ENCODE measurements at places on chromosomes 13 and 19.

GRCh38 chr19:342801-343421, 1.7 kb downstream of the MIER2 start:
- no peak for DNase-seq

- no peak for DNase-seq
Observed at GRCh38 chr19:47540748-47541147, 25.9 kb upstream of the NAPA start.

GRCh38 chr19:6801485-6802086, 29.1 kb downstream of the VAV1 start:
- DNase-seq: peak; percentile 67

DNA sequence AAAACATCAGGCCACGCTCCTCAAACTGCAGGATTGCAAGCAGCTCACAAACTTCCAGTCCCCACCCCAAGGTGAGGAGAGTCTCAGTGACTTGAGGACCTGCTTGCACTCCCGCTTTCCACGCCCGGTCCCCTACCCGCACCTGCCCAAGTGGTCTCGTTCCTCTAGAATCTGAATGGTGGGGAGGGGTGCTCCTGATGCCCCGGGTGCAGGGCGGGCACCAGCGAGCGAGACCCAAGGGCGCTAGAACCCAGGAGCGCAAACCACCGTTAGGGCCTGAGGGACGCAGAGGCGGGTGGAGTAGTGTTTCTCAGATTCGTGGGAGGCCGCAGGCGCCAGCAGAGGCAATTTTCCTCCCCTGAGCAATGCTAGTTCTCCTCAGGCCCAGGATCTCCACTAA, 40.3 kb downstream of the SOX1 start:
- DNase-seq: no peak

DNA sequence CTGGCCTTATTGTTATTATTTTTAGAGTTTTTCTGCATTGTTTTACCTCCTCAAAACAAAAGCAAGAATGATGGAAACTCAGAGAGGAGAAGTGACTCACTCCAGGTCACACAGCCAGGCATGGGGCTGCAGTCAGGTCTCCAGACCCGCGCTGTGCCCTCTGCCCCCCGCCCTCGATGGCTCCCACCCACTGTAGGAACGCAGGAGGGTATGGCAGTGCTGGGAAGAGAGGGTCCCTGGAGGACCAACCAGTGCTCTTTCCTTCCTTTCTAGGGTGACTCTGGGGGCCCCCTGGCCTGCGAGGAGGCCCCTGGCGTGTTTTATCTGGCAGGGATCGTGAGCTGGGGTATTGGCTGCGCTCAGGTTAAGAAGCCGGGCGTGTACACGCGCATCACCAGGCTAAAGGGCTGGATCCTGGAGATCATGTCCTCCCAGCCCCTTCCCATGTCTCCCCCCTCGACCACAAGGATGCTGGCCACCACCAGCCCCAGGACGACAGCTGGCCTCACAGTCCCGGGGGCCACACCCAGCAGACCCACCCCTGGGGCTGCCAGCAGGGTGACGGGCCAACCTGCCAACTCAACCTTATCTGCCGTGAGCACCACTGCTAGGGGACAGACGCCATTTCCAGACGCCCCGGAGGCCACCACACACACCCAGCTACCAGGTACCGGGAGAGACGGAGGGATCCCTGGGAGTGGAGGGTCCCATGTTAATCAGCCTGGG, 5.6 kb downstream of the TIMM13 start:
- DNase-seq: no peak

GRCh38 chr13:100140441-100140840, 51.5 kb downstream of the PCCA start:
- no peak for DNase-seq

GRCh38 chr13:50074843-50075242, 59.6 kb downstream of the KCNRG start:
- DNase-seq: no peak

GRCh38 chr19:2149980-2150793, 1.2 kb downstream of the AP3D1 start:
- no peak for DNase-seq

DNA sequence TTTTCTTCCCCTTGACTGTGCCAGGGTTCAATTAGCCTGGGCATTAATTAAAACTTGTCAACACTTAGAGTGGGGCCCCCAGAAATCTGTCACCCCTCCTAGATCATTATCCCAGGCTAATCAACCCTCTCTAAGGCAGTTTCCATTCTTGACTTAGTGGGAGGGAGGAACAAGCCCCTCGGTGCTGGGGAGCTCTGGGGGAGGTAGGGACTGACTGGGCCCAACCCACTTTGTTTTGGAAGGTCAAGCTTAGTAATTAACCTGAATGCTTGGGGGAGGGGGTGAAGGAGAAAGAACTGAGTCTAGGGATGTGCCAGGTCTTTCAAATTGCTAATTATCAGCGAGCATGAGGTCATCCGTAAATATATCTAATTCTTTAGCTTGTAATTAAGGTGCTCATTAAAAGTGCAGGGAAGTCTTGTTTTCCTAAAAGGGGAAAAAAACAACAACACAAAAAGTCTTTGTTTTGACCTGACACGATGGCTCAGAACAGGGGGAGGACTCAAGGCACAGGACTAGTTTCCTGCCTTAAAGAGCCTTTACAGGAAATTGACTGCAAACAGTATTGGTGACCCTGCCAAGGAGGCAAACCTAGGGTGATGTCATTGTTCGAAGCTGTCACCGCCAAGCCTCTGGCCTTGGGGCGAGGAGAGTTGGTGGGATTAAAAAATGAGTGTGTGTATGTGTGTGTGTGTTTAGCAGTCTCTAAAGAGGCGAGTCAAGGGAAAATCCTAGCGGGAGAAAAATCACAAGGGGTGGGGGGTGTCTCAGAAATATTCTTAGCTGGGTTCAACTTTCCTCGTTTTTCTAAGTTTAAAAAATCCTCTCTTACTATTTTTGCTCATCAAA, 19.4 kb downstream of the ACTN4 start:
- DNase-seq: no peak

- no peak for DNase-seq
Observed at GRCh38 chr13:25702386-25702785, 330.6 kb downstream of the ATP8A2 start.

DNA sequence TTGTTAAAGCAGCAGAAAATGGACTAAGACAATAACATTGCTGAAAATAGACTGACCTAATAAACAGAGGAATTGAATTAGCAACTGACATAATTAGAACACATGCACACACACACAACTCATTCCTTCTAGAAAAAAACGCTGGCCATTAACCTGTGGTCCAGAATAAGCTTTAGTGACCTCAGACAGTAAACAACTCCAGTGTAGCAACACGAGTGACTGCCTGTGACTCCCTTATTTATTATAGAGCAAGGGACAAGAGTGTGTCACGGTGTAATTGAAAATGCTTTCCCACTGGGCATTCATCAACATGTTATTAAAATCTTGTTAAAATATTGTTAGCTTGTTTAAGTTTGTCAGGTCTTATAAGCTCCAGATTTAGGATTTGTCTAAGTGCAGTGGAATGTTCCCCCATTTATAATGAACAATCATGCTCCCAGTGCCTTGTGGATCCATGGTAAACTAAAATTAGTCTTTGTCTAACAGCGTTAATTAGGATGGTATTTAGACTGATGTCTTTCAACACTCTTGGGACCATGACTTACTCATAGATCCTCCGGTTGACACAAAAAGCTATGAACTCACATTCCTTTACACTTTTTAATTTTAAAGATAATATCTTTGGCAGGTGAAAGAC, 111.7 kb upstream of the IRS2 start:
- DNase-seq: no peak

DNA sequence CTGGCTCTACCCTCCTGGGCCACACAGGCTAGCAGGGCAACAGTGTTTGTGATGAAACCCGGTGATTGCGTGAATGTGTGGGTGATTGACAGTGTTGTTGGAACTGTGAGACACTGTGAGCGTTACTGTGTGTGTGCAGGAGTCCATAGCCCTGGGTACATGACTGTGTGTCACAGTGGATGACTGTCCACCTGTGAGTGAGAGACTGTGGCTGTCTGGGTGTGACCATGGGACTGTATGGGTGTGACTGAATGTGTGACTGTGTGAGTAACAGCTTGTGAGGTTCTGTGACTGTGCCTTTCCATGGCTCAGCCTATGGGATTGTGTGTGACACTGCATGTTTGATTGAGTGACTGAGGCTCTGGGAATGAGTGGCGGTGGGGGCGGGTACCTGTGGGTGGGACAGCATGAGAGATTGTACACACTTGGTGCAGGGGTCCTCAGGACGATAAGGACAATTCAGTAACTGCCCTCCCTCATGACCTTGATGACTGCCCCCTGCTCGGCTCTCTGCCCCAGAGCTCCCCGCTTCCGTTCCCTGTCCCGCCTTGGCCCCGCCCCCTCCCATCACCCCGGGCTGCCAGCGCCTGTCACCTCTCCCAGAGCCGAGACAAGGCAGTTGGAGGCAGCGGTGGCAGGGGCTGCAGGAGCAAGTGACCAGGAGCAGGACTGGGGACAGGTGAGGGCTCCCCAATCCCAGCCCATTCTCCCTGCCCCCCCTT, at the start of gene GIPR:
Gene GIPR, plus strand, starts transcription at position 602 of the 722 bp plus-strand sequence. CDS start 1,300 bp downstream, outside the sequence.
- DNase-seq: peak; percentile 59

DNA sequence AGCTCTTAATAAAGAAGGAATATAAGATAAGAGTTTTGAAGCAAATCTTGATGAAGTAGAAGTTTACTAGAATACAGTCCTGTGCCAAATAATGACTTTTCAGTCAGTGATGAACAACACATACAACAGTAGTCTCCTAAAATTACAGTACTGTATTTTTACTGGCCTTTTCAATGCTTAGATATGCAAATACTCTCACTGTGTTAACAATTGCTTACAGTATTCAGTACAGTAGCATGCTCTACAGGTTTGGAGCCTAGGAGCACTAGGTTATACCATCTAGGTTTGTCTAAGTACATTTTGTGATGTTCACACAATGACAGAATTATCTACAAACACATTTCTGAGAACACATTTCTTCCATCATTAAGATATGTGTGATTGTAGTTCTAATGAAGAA, 316.7 kb upstream of the KLHL1 start:
- no peak for DNase-seq

DNA sequence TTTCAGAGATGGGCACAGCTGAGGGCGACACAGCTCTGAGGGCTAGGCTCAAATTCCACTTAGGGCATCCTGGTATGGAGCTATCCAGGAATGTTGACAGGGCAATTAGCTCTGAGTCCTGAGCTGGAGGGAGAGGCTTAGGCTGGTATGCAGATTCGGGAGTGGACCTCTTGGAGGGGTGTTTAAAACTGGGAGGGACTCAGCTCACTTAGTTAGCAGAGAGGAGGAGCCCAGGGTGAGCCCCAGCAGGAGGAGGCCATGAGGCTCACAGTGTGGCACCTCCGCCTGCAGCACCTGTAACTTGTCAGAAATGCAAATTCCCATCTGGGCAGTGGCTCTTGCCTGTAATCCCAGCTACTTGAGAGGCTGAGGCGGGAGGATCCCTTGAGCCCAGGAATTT, 10.2 kb upstream of the NOP53 start:
- DNase-seq: no peak

GRCh38 chr13:41111454-41111853, 21.1 kb downstream of the KBTBD6 start:
- DNase-seq: no peak

- DNase-seq: no peak
Observed at GRCh38 chr13:82467626-82468025, 1414.6 kb downstream of the SLITRK1 start.
